ENCODE measurements at places on chromosomes 6 and 20.

DNA sequence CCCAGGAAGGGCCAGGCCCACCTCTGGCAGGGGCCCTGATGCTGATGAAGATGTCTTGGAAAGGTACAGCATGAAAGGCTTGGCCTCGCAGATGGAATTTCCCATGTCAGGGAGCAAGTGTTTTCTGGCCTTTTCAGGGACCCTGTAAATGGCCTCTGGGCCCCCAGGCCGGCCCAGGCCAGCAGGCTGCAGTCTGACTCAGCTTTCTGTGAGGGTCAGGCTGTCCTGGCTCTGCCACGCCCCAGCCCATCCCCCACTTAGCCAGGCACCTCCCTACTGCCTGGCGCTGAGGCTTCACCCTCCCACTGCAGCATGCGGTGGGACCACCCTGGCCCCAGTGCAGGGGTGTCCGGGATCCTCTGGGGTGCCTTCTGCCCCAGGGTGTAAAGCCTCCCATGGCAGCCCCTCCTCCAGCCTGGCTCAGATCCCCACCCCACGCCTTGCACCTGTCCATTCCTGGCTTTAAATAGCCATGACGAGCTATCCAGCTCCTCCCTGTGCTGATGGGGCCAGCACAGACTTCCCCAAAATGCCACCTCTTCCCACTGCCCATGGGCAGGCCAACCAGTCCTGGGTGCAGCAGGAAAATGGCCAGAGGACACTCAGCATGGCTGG, 35.6 kb upstream of the GATA5 start:
- no peak for DNase-seq

- no peak for DNase-seq
Observed at GRCh38 chr20:53853111-53853713, 217.2 kb downstream of the BCAS1 start.

GRCh38 chr6:169371344-169372127, 117.9 kb upstream of the THBS2 start:
- no peak for DNase-seq

GRCh38 chr20:50129662-50130355, 16.9 kb upstream of the UBE2V1 start:
- DNase-seq: no peak

DNA sequence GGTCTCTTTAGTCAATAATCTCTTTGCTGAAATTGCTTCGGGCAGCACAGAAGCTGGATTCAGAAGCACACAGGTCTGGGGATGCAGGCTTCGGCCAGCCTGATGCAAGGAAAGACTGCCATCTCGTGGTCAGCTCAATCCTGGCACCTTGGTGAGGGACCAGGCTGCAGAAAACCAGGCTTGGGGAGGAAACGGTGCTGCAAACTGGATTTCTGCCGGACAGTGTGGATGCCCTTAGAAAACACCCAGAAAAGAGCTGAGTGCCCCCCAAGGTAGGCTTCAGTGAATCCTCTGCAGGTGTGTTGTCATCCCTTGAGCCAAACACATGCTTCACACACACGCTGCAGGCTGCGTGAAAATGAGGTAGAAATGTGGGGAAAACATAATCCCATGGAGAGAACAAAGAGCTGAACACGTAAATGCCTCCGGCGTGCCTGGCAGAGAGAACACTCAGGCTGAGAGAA, 89.8 kb upstream of the PAX1 start:
- DNase-seq: peak; percentile 56

DNA sequence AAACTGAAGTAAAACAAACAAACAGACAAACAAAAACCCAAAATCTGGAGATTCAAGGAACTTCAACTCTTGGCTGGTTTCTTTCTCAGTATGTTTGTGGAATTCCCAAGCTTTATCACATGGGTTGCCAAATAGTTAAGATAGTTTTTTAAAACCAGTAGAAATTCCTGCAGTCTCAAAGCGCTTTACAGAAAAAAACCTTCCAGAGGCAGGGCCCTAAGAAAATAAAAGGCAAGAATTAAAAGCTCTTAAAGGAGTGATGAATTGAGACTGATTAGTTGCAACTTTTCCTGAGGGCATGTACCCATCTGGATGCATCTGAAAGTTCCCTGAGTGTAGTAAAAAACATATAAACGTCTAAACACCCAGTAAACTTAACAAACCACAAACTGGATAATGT, 25.9 kb upstream of the PTCHD4 start:
- DNase-seq: no peak
